C1 segment of cervical spinal cord (tissue), 14 donors: ENCODE measurements at places on chromosomes 6 and 20.

- no peak for DNase-seq
These were observed 1083.0 kb upstream of the MAP3K7 start for GRCh38 chr6:91669871-91670268.

DNA sequence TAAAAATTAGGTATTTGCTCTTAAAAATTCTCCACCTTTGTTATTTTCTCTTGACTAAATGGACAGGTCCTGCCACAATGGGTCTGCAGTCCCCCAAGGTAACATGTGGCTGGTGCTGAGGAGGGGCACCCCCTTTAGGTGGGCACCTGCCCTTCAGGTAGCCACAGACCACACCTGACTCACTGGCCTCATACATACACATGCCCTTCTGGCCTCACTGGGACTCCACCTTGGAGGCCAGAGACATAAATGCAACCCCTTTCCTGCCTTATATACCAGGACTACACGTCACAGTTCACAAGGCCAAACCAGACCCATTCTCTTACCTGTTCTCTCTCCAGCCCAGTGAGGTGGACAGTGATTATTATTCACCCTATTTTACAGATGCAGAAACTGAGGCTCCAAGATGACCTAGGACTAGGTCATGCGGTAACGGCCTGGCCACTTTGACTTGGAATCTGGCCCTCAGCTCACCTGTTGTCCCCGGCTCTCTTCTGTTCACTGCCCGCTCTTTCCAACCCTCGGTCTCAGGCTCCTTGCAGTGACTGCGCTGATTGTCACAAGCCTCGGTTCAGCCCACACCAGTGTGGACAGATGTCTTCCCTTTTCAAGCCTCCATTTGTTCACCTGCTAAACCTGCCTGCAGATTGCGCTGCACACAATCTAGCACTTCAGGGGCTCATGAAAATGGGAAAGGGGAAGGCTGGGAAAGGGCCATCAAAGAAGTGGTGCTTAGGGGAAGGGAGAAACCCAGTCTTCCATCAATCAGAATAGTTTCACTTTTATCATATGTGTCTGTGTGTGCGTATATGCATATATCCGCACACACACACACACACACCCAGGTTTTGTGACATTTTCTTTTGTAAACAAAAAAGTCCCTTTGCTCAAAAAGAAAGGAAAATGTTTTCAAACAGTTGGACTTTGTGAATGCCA lies 121.7 kb downstream of the BCAS1 start:
- DNase-seq: no peak

- DNase-seq: no peak
These were observed 66.3 kb upstream of the CD93 start for GRCh38 chr20:23152308-23152892.

DNA sequence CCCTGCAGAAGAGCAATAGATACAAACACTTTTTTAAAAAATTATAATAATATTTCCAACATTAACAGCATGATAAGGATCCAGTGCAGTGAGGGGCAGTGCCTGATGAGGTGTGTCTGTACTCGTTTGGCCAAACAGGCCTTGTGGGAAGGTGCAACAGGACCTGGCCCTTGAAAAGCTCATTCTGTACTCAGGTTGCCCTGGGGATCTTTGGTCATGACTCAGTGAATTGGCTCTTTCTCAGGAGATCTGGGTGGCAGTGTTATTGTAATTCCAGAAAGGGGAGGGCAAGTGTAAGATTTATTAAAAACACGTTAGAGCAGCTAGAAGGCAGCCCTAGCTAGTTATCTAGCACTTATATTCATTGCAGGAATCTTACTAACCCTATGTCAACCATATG lies 2.9 kb upstream of the SPINT3 start:
- DNase-seq: no peak

- no peak for DNase-seq
These were observed 42.5 kb upstream of the CD83 start for GRCh38 chr6:14075095-14075503.

DNA sequence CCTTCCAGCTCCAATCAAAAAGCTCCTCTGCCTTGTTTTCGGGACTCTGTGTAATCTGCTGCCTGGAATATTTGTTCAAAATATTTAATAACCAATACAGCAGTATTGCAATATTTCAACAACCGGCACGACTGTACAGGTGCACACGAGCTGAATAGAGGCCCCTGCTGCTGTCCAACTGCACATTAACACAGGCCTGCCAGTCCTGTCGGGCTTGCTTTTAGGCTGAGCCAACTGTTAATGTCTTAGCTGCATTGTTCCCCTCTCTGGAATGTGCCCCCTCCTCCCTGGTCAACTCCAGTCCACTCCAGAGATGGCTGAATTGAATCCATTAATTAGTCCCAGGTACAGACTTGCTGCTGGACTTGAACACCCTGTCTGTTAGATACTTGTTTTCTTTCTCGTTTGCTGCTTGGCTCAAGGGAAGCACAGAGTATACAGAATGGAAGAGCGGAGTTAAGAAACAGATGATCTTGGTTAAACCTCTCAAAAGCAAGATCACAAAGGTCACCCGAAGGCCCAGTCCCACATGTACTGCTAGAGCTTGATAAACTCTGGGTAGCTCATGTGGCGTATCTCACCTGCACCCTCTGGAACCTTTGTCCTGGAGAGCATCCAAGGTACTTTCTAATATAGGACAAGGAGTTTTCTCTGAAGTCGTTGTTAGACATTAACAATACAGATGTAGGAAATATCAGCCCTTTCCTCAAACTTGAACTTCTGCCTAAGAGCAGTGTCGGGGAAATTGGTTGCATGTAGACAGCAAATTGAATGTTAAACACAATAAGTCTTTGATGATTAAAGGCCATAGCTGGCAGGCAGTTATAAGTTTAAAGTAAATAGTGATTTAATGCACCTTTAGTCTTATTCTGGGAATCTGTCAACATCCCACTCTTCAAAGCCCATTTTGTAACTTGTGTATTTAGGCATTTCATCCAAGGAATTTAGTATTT lies 31.9 kb downstream of the SHLD1 start:
- no peak for DNase-seq

- DNase-seq: no peak
These were observed 65.6 kb downstream of the SLC2A10 start for GRCh38 chr20:46774943-46775560.

DNA sequence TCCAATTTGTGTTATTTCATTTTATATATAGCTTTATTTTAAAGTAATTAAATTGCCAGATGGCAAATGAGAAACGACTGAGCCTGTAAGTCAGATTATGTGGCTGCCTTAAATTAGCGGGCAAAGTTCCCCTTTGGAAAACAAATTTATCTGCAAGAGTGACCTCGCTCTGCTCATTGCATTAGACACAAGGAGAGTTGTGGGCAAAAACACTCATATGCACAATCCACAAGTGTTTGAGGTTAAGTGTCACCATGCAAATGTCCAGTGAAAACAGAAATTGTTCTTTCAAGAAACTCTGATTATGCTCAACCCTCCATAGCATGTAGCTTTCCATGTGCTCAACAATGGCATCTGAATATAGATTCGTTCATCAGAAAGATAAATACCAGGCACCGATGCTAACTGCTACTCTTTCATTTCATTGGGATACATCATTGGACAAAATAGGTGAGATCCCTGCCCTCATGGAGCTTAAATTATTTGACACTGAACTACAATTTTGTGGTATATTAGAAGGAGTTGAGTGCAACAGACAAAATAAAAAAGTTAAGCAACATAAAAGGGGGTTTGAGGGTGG lies 1.7 kb upstream of the NHSL1 start:
- DNase-seq: no peak

- DNase-seq: no peak
These were observed 17.7 kb upstream of the CCDC167 start for GRCh38 chr6:37517411-37517812.

GRCh38 chr6:13611715-13612114 lies 3.4 kb upstream of the NOL7 start:
- DNase-seq: no peak

DNA sequence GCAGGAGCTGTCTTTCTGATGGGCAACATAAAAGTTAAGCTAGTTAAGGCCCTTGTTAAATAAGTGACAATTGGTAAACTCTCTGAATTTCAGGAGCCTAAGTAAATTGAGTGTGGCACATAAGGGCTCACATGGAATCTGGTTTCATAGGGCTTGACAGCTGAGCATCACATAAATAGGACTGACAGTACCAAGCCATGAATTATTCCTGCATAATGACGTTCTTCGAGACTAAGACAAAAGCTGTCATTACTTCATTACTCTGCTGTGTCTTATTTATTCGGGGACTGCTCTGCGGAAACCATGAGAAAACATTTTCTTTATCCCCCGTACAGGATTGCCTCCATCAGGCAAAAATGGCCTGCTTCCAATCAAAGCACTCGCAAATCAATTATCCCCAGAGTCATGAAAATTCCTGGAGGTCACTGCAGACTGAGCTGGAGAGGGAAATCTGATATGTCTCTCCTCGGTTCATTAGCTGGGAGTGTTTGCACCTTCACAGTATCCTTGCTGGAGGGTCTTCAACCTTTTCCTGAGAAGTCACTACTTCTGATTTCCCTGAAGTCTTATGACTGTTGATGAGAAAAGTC lies 311.4 kb downstream of the CDH26 start:
- no peak for DNase-seq

DNA sequence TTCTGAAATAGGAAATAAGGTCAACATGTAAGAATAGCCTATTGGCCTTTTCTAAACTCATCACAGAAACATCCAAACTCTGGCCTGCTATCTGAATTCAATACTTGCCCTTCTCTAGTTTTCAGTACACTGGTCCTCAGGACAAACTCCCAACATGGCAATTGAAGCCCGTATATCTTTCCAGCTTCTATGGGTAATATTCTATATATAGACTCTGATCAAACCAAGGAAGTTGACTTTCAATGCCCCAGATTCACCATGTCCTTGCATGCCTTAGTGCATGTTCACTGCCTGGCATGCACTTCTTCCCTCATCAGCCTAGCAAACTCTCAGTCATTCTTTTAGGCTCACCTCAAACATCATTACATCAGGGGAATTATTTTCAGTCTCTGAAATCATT lies 73.2 kb downstream of the RSPO3 start:
- no peak for DNase-seq

DNA sequence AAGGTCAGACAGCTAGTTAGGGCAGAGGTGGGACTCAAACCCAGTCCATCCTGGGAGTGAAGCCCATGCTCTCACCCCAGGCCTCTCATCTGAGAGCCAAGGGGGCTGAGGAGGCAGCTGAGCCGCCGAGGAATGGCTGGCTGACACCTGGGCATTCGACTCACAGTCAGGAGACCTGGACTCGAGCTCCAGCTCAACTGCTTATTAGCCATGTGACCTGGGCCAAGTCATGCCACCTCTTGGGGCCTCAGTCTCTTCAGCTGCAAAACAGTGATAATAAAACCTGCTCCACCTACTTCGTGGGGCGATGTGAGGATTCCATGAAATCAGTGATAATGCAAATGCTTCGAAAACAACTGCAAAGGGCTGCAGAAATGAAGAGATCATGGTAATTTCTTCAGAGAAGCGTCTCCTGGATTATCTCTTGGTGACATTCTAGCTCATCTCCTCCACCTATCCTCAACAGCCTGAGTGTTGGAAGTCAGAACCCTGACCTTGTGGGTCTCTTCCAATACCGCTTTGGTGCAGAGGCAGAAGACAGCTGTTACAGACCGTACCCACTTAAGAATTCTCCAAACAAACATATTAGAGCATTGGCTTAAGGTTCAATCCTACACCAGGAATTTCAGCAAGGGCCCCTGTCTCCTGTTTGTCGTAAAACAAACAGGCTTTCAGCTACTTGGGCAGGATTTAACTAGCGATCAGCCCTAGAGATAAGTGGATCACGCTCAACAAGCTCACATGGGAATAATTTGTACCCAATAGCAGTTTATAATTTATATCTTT lies 60.0 kb upstream of the PIM1 start:
- DNase-seq: no peak

DNA sequence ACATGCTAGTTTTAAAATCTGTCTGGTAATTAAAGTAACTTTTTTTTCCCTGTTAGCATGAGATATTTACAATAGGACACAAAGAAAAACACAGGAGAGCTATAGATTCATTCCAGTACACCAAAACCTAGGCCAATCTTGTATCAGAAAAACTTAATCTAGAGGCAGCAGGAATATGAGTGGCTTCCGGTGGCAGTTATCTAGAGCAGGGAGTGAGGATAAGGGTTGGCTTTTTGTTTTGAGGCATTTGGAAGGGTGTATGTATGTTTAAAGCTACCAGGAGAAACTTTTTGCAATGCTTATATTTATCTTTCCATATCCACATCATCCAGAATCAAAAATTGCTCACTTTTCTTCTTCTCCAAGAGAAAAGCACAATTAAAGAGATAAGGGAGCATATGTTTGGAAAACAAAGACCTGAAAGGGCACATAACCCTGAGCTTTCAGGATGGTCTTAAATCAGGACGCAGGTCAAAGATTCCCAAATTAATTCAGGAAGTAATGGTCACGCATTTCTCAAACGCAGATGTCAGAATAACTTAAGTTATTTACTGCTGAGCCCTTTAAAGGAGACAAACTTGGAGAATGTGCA lies 13.1 kb downstream of the TFAP2A start:
- no peak for DNase-seq

DNA sequence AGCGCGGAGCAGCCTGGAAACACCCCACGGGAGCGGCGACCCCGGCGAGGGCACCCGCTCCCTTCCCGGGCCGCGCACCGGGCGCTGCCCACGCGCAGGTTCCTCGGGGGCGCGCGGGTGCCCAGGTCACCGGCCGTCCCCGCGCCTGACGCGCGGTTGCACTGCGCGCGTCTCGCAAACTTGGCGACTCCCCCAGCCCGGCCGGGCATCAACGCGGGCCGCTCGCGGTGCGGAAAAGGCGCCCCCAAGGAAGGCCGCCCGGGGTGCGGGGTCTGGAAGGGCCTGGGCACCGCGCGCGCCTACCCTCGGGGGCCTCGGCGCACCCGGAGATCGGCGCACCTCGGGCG lies 555 bp upstream of the ZBTB46 start:
- DNase-seq: no peak

DNA sequence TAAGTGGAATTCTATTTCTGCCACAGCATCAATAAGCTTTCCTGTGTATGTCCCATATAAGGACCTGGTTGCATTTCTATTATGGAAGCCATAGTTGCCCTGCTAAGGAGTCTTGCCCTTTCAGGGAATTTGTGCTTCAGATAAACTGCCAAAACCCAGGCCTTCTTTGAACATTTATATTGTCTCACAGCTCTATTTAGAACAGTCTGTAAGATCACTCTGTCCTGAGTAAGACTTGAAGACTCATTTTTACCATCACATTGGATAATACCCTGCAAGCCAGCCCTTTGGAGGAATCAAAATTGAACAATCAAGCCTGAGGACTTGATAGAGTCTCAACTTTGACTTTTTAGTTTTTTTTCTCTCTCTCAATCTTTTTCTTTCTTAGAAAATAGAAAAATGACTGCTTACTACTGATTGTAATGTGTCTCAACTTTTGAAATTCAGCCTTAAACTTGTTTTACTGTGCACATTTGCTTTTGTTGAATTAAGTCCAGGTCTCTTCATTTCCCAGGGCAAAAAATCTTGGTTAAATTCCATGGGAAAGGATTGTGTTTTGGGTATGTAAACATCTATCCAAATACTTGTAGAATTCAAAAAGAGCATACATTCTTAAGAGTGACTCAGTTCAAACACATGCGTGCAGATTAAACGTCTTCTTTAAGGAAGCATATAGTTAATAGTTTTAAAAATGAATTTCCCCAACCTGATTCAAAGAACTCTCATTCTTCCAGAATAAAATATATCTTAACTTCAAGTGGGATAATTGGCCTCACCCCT lies 91.2 kb downstream of the PLCB1 start:
- DNase-seq: no peak

GRCh38 chr6:158416883-158417759 lies 104.9 kb downstream of the TULP4 start:
- DNase-seq: no peak
